ENCODE measurements at places on chromosomes 1 and 21.

- no peak for DNase-seq
These were observed 14.4 kb upstream of the PPP1R15B start for GRCh38 chr1:204426035-204426436.

GRCh38 chr1:206674745-206675175 lies 9.9 kb upstream of the MAPKAPK2 start:
- no peak for DNase-seq

GRCh38 chr21:27480841-27481261 lies 514.0 kb upstream of the ADAMTS5 start:
- DNase-seq = no peak

DNA sequence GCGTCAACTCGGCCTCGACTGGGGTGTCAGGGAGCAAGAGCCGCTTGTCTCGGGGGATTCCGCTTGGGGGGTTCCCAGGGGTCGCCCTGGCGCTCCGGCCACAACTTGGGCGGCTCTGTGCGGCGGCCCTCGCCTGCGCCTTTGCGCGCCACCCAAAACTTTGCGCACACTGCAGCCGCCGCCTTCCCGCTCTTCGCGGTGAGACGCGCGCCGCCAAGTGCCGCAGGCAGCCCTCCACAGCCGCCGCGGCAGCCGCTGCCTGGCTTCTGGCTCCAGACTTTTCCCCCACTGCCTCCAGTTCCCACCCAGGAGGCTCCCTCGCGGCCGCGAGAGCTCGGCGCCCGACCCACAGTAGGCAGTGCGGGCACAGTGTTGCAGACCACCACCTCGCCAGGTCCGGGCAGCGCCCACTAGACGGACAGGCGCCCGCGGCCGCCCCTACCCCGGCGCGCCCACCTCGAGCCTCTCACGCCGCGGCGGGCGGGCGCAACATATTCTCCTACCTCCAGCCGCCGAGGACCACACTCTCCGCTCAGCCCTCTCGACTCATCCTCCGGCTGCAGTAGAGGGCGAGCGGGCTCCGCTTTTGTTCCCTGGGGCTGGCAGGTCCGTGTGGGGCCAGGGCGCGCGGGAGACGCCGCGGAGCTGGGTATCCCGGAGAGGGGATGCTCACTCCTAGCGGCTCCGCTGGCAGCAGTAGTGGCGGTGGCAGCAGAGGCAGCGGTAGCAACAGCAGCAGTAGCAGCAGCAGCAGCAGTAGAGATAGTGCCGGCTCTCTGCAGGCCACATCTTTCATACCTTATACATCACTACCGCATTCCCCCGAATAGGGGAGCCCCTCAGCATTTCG lies 296.6 kb downstream of the OMA1 start:
- no peak for DNase-seq

GRCh38 chr1:233389893-233390292 lies 62.4 kb downstream of the MAP3K21 start:
- DNase-seq = no peak

GRCh38 chr21:38824124-38824822 lies 18.5 kb downstream of the ETS2 start:
- DNase-seq = no peak
